ENCODE measurements at places on chromosomes 1 and 21.

DNA sequence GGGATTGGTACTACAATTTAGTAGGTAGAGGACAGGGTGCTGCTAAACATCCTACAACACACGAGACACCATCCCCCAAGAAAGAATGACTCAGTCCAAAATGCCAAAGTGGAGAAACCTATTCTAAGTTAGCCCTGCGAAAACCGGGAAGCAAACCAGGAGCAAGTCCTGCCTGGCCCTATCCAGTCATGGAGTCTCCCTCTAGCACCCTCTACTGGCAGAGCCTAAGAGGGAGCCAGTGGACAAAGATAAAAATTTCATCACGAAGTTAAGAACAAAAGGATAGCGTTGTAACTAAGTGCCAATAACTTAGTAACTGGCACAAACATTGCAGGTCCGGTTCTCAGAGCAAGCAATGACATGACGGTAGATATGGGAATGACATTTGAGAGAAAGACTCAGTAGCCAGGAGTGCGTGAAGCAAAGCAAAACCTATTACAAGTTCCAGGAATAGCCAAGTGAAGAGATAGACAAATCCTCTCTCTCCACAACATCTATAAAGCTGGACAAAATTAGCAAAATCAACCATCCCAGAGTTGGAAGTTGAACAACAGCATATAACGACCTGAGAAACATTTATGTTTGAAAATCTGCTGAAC, 383.5 kb downstream of the OMA1 start:
- DNase-seq = peak; percentile 53
- H3K27ac ChIP-seq = no peak overlapping the region
- H3K4me1 ChIP-seq = no peaks in the 10 kb centered on the region
- H3K4me3 ChIP-seq = no peak overlapping the region

GRCh38 chr1:97277891-97278654, 556.5 kb downstream of the PTBP2 start:
- no peaks in the 10 kb centered on the region for H3K4me1 ChIP-seq
- H3K27me3 ChIP-seq = no peaks in the 10 kb centered on the region
- H3K27ac ChIP-seq = no peak overlapping the region

DNA sequence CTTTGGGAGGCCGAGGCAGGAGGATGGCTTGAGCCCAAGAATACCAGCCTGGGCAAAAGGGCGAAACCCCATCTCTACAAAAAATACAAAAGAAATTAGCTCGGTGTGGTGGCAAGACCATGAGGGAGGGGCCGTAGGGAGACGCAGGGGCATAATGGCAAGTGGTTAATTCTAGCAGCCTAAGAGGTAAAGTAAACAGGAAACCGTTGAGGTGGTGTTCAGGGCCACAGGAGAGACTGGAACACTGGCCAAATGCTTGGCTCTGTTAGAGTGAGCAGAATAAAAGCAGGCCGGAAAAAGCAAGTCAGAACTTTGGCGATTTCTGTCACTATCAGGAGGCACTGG, 89.2 kb downstream of the RIPK4 start:
- no peaks in the 10 kb centered on the region for H3K27me3 ChIP-seq
- DNase-seq = no peak
- no peaks in the 10 kb centered on the region for H3K36me3 ChIP-seq
- H3K27ac ChIP-seq = peak overlapping the region; percentile 99
- no peak overlapping the region for H3K4me3 ChIP-seq

- no peak overlapping the region for H3K27ac ChIP-seq
- no peak overlapping the region for H3K4me3 ChIP-seq
These were observed 7.9 kb downstream of the FBXO2 start for GRCh38 chr1:11646317-11646716.

DNA sequence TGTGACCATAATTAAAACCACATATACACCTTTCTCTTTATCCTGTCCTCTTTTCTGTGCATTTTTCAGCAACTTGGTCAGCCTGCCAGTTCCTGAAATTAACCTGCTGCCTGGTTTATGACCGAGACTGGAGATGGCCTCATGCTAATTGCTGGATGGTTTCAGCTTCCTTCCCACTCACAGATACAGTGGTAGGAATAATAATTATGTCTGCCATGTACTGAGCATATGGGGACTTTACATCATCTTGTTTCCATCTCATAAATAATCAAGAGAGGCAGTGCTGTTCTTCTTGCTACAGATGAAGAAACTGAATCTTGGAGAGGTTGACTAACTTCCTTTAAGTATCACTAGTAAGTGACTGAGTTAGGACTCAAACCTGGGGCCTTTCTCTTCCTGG, 148.2 kb downstream of the NOS1AP start:
- H3K4me3 ChIP-seq = no peak overlapping the region
- no peaks in the 10 kb centered on the region for H3K27me3 ChIP-seq
- no peak for DNase-seq
- H3K4me1 ChIP-seq = peaks cover 51% of the 10 kb centered on the region
- peak overlapping the region; percentile 43 for H3K27ac ChIP-seq

DNA sequence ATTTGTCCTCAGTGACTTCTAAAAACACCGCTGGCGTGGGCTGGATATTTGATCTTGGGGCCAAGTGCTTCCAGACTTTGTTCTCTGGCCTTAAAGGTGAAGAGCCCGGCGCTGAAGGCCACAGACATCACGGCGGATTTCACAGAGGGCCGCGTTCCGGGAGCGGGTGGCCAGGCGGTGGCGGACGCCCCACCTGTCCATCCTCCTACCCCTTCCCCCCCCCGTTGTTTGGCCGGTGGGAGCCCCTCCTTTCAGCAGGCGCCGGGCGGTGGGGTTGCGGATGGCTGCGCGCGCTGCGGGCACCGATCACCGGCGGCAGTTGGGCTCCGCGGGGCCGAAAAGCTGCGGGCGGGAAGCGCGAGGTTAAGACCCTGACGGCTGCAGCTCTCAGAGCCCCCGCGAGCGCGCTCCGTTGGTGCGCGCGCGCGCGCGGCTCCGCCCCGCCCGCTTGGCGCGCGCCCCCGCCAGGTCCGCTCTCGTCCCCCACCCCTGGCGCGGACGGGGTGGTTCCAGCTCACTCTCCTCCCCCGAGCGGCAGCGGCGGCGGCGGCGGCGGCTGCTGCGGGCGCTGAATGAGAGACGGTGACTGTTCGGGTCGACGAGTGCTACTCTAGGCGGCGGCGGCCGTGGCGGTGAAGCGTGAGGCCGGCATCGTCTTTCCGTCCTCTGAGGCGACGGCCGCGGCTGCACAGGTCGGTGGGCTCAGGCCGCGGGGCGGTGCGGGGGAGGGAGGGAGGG, at the start of gene RALGPS2:
TSS of gene RALGPS2 (plus strand) at position 517 of the 738 bp plus-strand sequence. CDS start 51,521 bp downstream, outside the sequence.
- H3K4me1 ChIP-seq = peaks cover 40% of the 10 kb centered on the region
- H3K4me3 ChIP-seq = peak within 1 kb of the TSS; percentile 88
- peak; percentile 70 for DNase-seq

- H3K36me3 ChIP-seq = peaks cover 2% of the 10 kb centered on the region
- no peak overlapping the region for H3K4me3 ChIP-seq
- peaks cover 27% of the 10 kb centered on the region for H3K4me1 ChIP-seq
- peak overlapping the region; percentile 39 for H3K27ac ChIP-seq
These were observed 199.8 kb downstream of the USP25 start for GRCh38 chr21:15929536-15929935.

GRCh38 chr1:25054526-25055323, 124.6 kb upstream of the RUNX3 start:
- H3K4me1 ChIP-seq = peaks cover 3% of the 10 kb centered on the region
- H3K4me3 ChIP-seq = no peak overlapping the region
- peaks cover 28% of the 10 kb centered on the region for H3K27me3 ChIP-seq

DNA sequence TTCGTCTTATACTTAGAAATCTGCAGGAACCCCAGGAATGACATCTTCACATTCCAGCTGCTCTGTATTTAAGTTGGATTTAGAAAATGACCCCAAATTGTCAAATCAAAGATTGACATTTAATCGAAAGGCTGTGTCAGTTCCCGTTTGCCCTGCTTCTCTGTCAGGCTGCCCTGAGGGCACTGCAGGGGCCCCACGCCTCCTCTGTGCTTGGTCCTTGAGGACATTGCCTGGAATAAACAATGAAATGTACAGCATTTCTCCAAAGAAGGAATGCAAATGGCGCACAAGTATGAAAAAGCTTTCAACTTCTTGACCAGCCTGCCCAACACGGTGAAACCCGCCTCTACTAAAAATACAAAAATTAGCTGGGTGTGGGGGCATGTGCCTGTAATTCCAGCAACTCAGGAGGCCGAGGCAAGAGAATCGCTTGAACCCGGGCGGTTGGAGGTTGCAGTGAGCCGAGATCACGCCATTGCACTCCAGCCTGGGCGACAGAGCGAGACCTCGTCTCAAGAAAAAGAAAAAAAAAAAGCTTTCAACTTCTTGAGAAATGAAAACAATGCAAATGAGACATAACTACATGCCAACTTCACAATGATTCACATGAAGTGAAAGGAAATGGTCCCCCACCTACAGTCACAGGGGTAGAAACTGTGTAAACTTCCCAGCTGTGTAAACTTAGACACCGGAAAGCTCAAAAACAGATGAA, 3.0 kb downstream of the TMPRSS3 start:
- peaks cover 10% of the 10 kb centered on the region for H3K27me3 ChIP-seq
- no peak for DNase-seq
- no peaks in the 10 kb centered on the region for H3K36me3 ChIP-seq
- peaks cover 5% of the 10 kb centered on the region for H3K4me1 ChIP-seq
- H3K4me3 ChIP-seq = no peak overlapping the region

DNA sequence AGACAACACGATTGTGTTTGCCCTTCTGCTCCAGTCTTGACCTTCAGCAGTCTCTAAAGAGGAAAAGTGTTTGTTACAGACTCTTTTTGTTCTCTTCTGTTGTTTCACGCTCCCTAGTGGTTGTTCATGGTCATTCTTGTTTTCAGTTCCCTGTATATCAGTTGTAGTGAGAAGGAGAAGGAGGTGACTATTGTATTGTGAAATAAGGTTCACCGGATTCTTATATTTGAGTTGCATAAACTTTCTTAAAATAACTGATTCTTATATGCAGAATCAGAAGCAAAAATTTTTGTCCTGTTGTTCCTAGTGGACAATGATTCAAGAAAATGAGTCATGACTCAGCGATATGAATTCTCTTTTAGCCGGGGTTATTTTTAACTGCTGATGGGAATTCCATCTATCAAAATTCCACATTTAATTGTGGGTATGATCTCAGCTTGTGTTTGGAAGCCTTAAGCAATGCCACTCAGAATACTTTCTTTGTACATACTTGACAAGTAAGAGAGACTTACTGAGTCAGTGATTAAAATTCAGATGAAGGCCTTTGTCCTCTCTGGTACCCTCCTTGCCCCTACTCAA, 152.2 kb downstream of the CLEC20A start:
- peak overlapping the region; percentile 1 for H3K4me3 ChIP-seq
- peaks cover 52% of the 10 kb centered on the region for H3K4me1 ChIP-seq
- no peak for DNase-seq
- H3K27ac ChIP-seq = peak overlapping the region; percentile 80

- no peak overlapping the region for H3K27ac ChIP-seq
- no peaks in the 10 kb centered on the region for H3K27me3 ChIP-seq
- H3K36me3 ChIP-seq = no peaks in the 10 kb centered on the region
- H3K4me1 ChIP-seq = no peaks in the 10 kb centered on the region
These were observed 246.2 kb downstream of the MRPL39 start for GRCh38 chr21:25361097-25361496.

- peaks cover 6% of the 10 kb centered on the region for H3K27me3 ChIP-seq
- H3K36me3 ChIP-seq = no peaks in the 10 kb centered on the region
- DNase-seq = no peak
- no peak overlapping the region for H3K4me3 ChIP-seq
- no peak overlapping the region for H3K27ac ChIP-seq
These were observed 29.0 kb downstream of the STUM start for GRCh38 chr1:226577401-226578180.

GRCh38 chr1:212317916-212318315, 32.7 kb downstream of the PPP2R5A start:
- H3K36me3 ChIP-seq = peaks cover 11% of the 10 kb centered on the region
- H3K4me3 ChIP-seq = no peak overlapping the region
- H3K4me1 ChIP-seq = no peaks in the 10 kb centered on the region
- DNase-seq = no peak
- H3K27ac ChIP-seq = no peak overlapping the region

GRCh38 chr1:243598433-243598832, 251.6 kb downstream of the AKT3 start:
- no peak for DNase-seq
- peaks cover 7% of the 10 kb centered on the region for H3K4me1 ChIP-seq
- peaks cover 20% of the 10 kb centered on the region for H3K36me3 ChIP-seq
- H3K27me3 ChIP-seq = no peaks in the 10 kb centered on the region
- H3K27ac ChIP-seq = no peak overlapping the region

DNA sequence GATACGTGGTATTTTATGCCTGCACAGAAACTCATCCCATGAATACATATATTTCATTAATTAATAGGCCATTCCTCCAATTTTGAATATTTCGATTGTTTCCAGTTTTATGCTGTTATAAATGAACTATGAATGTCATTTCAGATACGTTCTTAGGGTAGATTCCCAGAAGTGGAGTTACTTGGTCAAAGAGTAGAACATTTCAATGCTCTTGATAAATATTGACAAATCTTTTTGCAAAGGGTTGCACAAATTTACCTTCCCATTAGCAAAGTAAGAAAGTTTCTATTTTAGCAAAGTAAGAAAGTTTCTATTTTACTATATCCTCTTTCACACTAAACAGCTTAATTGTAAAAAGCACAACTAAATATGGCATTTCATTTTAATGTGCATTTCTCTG, 48.9 kb downstream of the KCNT2 start:
- H3K27ac ChIP-seq = no peak overlapping the region
- peaks cover 34% of the 10 kb centered on the region for H3K36me3 ChIP-seq
- H3K4me1 ChIP-seq = peaks cover 3% of the 10 kb centered on the region

DNA sequence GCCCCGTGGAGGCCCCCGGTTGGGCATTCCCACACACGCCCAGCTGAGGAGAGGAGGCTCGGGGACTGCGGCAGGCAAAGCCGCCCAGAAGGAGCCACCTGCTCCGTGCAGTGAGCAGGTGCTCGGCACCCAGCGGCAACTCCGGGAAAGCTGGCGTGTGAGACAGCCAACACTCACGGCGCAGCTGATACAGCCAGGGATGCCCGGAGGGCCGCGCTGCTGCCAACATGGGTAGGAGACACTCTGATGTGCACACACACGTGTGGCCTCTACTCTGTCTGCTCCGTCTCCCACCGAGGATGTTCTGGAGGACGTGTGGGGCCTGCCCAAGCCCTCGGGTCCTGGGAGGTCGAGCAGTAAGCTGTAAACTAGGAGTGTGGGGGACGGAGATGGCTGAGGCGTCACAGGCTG, 12.9 kb downstream of the MORN1 start:
- H3K27me3 ChIP-seq = no peaks in the 10 kb centered on the region
- no peak overlapping the region for H3K27ac ChIP-seq
- DNase-seq = no peak
- no peaks in the 10 kb centered on the region for H3K4me1 ChIP-seq

GRCh38 chr21:28899744-28900143, 92.9 kb downstream of the LTN1 start:
- H3K36me3 ChIP-seq = peaks cover 2% of the 10 kb centered on the region
- DNase-seq = no peak
- no peak overlapping the region for H3K27ac ChIP-seq
- no peak overlapping the region for H3K4me3 ChIP-seq
- peaks cover 4% of the 10 kb centered on the region for H3K4me1 ChIP-seq
- H3K27me3 ChIP-seq = peaks cover 9% of the 10 kb centered on the region

GRCh38 chr1:210232511-210233215, at the start of gene SERTAD4:
TSS of gene SERTAD4 (plus strand) at chr1:210232796. CDS start at chr1:210237961, 5,165 bp downstream.
- no peaks in the 10 kb centered on the region for H3K36me3 ChIP-seq
- DNase-seq = peak; percentile 49
- H3K4me1 ChIP-seq = peaks cover 33% of the 10 kb centered on the region
- peak within 1 kb of the TSS; percentile 80 for H3K4me3 ChIP-seq
- peak within 1 kb of the TSS; percentile 86 for H3K27ac ChIP-seq

- peak overlapping the region; percentile 83 for H3K27ac ChIP-seq
- H3K36me3 ChIP-seq = no peaks in the 10 kb centered on the region
- H3K4me3 ChIP-seq = peak overlapping the region; percentile 76
These were observed 1.8 kb downstream of the NHLH2 start for GRCh38 chr1:115839029-115839678.

All from mesothelial cell of epicardium (in vitro differentiated cells).